ENCODE measurements at places on chromosomes 13 and 19. TPM values are rescaled to one million over a fixed set of nuclear protein-coding genes. Genes with fewer than 3 reads are reported as not detected.

Gene KLF16
- 5.7 TPM for polyA plus RNA-seq

- DNase-seq = no peak
These were observed 7.7 kb downstream of the NDUFB7 start for GRCh38 chr19:14563989-14564651.

Gene PTPRH
- polyA plus RNA-seq = 0.07 TPM

- no peak for DNase-seq
These were observed 14.6 kb downstream of the LNX2 start for GRCh38 chr13:27605610-27606200.

Gene PLPP2
- polyA plus RNA-seq = 2.3 TPM

DNA sequence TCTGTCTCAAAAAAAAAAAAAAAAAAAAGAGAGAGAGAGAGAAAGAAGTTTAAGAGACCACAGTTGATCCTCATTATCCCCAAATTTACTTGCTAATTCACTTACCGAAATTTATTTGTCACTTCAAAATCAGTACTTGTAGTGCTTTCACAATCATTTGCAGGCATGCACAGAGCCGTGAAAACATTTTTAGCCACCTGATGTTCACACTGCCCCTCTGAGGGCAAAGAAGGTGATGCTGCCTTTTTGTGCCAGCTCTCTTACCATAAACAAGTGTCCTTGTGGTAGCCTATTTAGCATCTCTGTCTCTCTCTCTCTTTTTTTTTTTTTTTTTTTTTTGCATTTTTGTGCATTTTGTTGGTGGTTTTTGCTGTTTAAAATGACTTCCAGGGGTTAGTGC is 24.1 kb upstream of the CASP14 start:
- DNase-seq = no peak

DNA sequence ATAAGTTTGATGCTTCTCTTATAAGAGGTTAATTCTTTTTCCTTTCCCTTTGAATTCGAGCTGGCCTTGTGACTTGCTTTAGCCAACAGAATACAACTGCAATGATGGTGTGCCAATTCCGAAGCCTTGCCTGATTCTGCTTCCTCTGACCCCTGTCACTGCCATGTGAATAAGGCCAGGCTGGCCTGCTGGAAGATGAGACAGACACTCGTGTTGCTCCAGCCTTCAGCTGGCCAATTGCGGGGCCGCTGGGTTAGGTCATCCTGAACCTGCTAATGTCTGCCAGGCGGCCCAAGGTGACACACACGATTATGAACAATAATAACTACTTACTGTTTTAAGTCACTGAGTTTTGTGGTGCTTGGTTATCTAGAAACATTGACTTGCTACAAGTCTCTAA is 352.0 kb downstream of the MYO16 start:
- no peak for DNase-seq

GRCh38 chr13:34265046-34265679 is 447.2 kb downstream of the RFC3 start:
- no peak for DNase-seq

Gene SUPT20H
- polyA plus RNA-seq = 89.7 TPM

Gene KRTDAP
- polyA plus RNA-seq = 0.86 TPM

DNA sequence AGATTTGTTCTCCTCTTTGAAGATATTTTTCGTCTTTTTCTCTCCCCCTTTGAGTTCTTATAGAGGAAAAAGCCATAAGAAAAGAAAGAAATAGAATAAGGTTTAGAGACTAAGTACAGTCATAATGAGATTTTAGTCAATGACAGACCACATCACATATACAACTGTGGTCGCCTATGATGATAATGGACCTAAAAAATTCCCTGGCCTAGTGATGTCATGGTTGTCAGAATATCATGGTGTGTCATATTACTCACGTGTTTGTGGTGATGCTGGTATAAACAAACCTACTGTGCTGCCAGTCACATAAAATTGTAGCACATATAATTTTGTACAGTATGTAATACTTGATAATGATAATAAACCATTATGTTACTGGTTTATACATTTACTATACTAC is 1096.1 kb downstream of the OLFM4 start:
- DNase-seq = no peak

DNA sequence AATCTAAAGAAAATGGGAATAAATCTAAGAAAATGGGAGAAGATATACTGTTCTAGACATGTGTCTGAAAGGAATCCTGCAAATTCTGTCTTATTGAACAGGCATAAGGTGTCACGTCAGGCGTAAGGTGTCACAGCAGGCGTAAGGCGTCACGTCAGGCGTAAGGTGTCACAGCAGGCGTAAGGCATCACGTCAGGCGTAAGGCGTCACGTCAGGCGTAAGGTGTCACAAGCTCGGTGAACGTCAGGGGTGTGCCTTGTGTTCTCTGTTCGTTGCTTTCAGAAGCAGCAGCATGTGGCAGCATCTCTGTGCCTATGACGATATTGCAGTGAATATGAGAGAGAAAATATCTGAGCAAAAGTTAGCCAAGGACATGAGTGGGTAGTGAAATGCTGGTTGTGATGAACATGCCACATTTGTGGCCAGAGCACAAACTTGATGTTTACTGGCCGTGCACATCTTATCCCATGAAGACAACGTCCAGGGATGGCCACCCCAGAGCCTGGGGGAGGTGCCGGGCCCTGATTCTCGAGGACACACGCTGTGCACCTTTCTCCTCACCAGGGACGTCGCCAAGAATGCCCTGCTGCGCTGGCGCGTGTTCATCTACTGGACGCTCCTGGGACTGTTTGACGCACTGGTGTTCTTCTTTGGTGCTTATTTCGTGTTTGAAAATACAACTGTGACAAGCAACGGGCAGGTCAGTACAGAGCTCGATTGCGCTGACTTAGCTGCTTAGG is 107.0 kb upstream of the MCF2L start:
- no peak for DNase-seq

DNA sequence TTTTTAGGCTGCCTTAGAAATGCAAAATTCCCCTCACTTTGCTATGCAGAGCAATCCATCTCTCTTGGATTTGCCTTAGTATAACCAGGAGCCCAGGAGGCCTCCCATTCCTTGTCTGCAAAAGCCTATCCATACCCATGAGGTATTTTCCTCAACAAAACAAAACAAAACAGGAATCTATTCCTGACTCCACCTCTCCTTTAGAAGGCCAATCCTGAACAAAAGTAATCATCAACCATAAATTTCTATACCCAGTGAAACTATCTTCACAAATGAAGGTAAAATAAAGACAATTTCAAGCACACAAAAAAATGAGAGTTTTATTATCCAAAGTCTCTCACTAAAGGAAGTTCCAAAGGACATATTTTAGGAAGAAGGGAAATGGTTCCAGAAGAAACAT is 365.7 kb downstream of the KCNRG start:
- no peak for DNase-seq

Gene POSTN
- polyA plus RNA-seq = 309 TPM

Gene ATP1A3
- not detected for polyA plus RNA-seq

DNA sequence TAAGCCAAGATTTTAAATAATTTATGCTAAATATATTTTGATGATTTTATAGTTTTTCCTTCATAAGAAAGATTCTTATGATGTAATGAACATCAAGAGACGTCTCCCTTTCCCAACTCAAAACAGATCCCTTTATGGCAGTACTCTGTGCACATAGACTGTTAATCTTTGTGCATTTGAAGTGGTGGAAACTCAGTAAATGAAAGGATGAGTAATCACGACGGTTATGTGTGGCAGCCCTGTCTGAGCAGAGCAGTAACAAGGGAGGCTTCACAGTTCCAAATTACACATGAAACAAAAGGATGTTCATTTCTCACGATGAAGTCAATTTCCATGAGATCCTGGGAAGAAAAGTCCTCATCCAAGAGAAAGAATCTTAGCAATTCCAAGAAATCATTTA is 498.1 kb downstream of the KLF5 start:
- DNase-seq = no peak

Gene NCR1
- 0.19 TPM for polyA plus RNA-seq

GRCh38 chr19:17484520-17485185 is 14.3 kb downstream of the SLC27A1 start:
- DNase-seq = no peak

Gene TNFRSF19
- 55.0 TPM for polyA plus RNA-seq

Gene DIAPH3
- polyA plus RNA-seq = 12.8 TPM

DNA sequence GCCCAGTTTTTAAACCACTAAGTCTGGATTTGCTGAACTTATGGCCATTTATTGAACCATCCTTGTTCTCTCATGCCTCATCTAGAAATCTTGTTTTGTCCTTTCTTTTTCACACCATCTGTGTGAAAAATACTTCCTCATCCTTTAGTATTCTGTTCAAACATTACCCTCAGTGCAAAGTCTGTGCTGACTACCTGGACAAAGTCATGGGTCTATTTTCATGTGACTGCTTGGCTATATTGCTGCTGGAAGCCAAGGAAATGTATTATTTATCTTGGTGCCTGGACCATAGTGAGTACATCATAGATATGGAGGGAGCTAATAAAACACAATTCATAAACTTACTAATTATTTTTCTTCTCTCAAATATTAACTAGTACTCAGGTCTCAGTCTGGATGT is 312.5 kb downstream of the OXGR1 start:
- no peak for DNase-seq

Measured in right renal cortex interstitium (tissue), 3 donors.